ENCODE measurements at places on chromosomes 11 and 22.

DNA sequence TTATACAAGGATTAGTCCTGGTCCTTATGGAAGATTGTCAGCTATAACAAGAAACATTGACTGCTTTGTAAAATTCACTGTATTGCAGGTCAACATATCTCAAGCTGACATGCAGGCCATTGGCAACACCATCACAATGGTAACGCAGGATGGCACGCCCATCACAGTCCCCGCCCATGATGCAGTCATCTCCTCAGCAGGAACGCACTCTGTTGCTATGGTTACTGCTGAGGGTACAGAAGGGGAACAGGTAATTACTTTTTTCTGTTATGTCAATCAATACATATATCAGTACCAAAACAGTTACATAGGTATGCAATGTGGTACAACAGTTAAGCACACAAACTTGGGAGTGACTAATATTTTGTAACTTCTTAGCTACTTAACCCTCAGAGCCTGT is 55.3 kb downstream of the ZNF143 start:
- no peak for DNase-seq

- no peak for DNase-seq
Observed at GRCh38 chr11:124865902-124866851, 945 bp downstream of the ROBO3 start.

GRCh38 chr11:19419808-19420207 is 179.1 kb upstream of the E2F8 start:
- DNase-seq, result no peak

DNA sequence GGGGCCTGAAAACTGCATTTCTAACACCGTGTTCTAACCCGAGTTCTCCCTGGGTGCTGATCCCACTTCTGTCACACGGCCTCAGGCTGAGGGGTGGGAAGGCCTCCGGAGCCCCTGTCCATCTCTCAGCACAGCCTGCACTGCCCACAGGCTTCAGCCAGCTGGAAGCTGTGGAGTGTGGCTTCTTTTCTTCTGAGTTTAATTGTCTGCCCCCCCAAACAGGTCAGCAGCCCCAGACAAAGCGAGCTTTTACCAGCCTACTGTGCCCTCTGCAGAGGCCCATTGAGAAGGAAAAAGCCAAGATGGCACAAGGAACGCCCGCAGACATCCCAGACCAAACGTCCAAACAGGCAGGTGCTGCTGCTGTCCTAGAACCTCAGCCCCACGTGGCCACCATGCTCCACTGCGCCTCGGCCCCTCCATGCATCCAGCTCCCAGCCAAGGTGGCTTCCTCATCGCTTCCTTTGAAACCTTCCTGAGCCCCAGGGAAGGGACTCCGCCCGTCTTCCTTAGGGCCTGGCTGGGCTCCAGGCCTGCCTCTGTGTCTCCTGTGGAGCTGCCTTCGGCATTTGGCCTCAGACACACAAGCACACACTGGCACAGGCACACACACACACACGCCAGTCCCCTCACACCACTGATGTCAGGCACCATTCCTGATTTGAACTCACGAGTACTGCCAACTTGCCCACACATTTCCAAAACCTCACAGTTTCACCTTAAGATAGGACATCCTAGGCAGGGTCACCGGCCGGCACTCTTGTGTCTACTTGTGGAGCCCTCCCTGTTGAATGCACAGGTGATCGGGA is 1.7 kb downstream of the MOB2 start:
- DNase-seq, result no peak

DNA sequence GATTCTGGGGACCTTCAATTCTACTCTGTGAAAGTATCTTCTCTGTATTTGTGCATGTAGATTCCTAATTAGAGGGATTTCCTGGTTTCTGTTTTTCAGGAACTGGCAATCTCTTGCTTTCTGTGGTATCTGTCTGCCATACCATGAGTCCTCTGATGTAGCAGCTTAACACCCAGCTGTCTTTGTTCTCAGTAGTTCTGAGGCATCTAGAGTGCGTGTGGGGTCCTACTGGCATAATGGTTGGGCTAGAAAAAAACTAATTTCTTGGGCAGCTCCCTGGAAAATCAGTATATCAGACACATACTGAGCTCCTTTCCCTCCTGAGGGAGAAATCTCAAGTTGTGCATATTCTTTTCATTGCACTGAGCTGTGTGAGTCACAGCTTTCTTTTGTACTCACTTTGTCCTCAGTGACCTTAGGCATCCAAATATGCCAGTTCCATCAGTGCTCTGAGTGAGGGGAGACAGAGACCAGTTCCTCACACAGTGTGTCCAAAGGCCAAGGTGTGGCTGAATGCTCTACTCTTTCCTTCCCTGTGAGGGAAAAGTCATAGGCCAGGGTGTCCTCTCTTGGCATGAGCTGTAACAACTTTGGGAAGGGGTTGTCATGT is 35.5 kb upstream of the SLC22A24 start:
- DNase-seq, result no peak

GRCh38 chr11:61616434-61616833 is 35.6 kb upstream of the SYT7 start:
- no peak for DNase-seq

GRCh38 chr11:65410936-65411680 is 11.5 kb upstream of the NEAT1 start:
- no peak for DNase-seq

All from anterior cingulate cortex (tissue), 58 donors.